Stimulated activated CD4-positive, alpha-beta T cell treated with anti-CD3 and anti-CD28 coated beads, TNF-alpha, amount 100 ng/mL, for 1 hour (primary cell): ENCODE measurements at places on chromosomes 7 and 10.
A peak's percentile ranks its signal among the peaks of the same experiment; 100 is the strongest.

GRCh38 chr7:156032973-156033372 lies 220.7 kb upstream of the SHH start:
- no peak for DNase-seq

GRCh38 chr7:92809760-92810573 lies 26.4 kb downstream of the CDK6 start:
- DNase-seq = no peak

DNA sequence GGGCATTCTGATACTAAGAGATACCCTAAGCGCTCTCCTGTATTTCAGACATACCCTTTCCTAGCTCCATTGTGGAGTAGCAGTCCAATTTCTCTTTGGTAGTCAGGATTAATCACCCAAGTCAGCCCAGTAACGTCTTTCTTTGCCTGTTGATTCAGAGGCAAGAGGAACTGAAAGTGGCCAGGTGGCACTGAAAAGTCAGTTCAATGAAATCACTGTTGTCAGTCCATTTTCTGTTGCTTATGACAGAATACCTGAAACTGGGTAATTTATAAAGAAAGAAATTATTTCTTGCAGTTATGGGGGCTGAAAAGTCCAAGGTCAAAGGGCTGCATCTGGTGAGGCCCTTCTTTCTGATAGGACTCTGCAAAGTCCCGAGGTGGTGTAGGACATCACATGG lies 40.2 kb downstream of the ANKRD61 start:
- no peak for DNase-seq

DNA sequence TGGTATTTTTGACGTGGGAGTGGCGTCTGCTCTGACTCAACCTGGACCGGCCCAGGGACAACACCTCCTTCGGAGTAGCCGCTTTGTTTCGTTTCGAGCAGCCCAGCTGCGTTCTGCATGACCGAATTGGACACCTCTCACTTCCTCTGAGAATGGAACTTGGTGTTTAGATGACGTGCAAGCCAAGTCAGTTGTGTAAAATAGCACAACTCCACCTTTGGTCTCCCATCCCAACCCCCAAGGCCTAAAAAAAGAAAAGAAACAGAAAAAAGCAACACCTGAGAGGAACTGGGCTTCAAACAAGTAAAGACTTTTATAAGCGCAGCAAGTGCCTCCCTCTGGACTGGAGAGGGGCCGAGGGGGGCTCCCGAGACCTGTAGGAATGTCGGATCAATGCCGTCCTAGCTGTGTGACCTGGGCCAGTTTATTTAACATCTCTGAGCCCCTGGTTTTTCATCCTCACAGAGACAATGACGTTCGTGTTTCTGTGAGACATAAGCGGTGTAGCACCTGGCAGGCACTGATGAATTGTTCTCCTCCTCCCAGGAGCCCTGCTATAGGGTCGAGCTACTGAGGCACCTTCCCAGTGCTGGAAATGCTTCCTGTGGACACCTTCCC lies 52.0 kb upstream of the SMNDC1 start:
- DNase-seq = peak; percentile 39

- DNase-seq = no peak
These were observed 35.0 kb downstream of the C10orf105 start for GRCh38 chr10:71684356-71685173.

GRCh38 chr7:105945848-105946247 lies 17.2 kb upstream of the CDHR3 start:
- DNase-seq = no peak
